Fibroblast of skin of right biceps (primary cell): ENCODE measurements at places on chromosomes 6 and 20.

DNA sequence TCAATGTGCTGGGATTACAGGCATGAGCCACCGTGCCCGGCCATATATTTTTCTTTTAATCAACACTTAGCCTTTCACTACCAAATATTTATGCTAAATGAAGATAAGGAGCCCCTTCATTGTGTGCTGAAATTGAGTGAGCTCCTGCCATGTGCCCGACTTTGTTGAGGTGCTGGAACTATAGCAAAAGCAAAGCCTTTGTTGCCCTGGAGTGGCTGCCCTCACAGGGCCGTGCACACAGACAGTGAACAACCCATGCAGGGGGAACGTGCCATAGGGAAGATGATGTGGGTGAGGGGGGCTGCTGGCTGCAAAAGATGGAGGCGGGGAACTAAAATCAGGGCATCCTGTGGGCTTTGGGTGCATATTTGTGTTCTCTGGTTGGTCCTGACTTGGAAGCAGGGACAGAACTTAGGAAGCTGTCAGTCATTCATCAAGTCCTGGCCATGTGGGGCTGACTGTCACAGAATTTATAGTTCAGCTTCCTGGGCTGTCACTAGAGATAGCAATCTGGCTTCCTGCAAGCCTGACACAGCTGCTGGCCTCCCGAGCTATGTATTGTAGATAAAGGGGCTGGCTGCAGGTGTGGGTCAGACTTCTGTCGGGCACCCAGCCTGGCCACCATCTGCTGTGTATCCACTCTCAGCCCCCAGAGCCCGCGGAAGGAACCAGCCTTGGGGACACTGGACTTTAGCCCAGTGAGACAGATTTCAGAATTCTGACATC, 56.8 kb upstream of the MPC1 start:
- no peak for DNase-seq

GRCh38 chr20:1124421-1124820, 6.0 kb downstream of the PSMF1 start:
- no peak for DNase-seq

DNA sequence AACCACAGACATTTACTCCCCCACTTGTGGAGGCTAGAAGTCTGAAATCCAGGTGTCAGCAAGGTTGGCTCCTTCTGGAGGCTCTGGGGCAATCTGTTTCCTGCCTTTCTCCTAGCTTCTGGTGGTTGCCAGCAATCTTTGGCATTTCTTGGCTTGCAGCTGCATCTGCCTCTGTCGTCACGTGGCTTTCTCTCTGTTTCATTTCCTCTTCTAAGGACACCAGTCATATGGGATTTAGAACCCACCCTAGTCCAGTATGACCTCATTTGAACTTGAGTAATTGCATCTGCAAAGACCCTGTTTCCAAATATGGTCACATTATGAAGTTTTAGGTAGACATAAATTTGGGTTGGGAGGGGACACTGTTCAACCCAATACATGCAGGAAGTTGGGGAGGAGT, 56.2 kb upstream of the EPB41L1 start:
- DNase-seq = peak; percentile 51

- peak; percentile 67 for DNase-seq
These were observed 81.6 kb downstream of the PSMG4 start for GRCh38 chr6:3340358-3340802.

DNA sequence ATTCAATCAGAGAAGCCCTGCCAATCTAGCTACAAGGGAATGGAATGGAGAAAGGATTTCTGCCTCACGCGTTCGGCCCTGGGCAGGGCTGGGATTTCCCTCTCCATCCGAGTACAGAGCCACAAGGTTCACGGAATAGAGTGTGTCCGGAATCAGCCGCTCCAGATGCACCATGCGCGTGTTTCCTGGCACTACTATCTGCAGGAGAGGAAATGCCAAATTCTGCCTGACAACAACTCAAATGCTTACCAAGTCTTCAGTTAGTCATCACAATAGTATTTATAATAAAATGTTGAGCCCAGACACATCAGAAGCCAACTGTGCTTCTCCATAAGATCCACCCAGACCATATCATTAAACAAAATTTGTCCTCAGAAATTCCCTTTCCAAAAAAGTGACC, 75.1 kb downstream of the COL12A1 start:
- DNase-seq = peak; percentile 68

- peak; percentile 16 for DNase-seq
These were observed 4.5 kb upstream of the SERINC1 start for GRCh38 chr6:122476131-122476530.

DNA sequence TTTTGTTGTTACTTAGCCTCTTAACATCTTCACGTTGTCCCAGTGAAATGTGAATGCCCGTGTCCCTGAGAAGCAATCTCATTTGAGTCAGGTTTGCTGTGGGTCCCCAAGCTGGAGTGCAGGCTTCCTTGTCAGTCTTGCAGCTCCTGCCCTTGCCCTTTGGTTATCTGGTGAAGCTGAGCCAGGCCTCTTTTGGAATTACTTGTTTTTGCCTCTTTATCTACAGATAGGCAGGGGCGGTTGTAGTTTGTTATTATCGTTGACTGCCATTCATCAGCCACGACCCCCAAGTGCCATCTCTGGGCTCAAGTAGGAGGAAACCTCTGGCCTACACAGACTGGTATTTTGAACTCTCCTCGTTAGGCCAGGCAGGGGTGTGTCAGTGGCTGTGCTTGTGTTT, 2.2 kb downstream of the TMEM14C start:
- no peak for DNase-seq

GRCh38 chr6:155883334-155883731, 427.7 kb upstream of the NOX3 start:
- DNase-seq = no peak
